Stimulated activated CD4-positive, alpha-beta T cell treated with anti-CD3 and anti-CD28 coated beads, Interleukin-12 subunit alpha, Interleukin-12 subunit beta, amount 100 ng/mL, for 24 hours (primary cell): ENCODE measurements at places on chromosomes 7 and 10.
A peak's percentile ranks its signal among the peaks of the same experiment; 100 is the strongest.

GRCh38 chr10:117047947-117048346 is 43.0 kb upstream of the SHTN1 start:
- DNase-seq, result no peak

DNA sequence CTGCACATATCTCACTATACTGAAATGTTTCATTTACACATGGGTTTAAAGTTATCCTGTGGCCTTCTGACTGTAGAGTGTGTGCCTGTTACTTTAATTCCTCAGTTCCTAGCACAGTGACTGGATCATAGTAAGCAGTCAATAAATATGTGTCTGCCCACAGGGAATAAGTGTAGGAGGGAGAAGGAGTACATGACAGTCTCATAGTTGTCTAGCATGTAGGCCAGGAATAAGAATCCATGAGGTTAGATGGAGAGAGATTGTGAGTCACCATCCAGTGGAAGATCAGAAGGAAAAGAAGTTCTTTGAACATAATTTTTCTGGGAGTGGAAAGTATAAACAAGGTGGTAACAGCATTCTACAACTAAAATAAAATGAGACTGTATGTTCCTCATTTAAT is 36.6 kb upstream of the SEMA3A start:
- DNase-seq, result no peak

DNA sequence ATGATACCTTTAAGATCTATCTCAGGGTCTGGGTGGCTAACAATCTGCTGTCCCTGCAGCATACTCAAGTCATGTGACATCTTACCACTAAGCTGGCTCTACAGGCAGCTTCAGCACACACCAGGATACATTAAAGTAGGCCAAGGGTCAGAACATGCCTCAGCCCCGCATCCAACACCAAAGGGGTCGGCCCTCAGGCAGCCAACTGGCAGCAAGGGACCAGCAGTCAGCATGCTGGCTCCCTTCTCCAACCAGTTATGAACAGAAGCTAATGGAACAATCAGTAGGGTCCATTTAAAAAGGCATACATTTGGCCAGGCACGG is 37.1 kb downstream of the FAM53B start:
- no peak for DNase-seq

DNA sequence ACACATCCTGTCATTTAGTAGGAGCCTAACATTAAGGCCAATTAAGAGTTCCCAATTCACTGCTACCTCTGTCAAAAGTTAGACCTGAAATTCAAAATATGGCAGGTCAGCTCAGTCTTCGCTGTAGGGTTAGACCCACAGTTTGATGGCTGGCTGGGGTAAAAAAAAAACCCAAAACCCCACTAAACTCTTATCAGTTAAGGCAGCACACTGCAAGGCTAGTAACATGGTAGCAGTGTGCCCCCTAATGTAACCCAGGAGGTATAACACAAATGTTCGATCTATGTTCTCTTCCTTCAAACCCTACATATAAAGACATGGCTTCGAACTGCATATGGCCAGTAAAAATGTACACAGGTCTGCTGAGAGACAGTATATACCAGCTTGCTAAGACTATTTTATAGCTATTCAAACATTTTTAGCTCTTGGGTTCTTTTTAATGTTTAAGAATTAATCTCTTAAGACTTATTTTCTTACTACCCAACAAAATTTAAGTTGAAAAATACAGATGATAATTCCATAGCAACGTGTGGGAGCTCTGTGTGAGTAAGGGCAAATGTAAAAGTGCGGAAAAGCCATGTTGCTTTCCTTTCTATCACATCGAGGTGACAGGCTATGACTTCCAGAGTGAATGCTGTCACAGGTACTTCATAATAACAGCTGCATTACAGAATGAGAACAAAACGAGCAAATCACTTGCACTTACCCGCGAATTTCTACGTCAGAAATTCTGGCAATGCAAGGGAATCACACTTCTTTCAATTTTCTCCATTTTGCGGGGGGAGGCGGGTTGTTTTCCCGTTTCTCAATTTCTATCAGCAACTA is 168.4 kb upstream of the IMMP2L start:
- no peak for DNase-seq

DNA sequence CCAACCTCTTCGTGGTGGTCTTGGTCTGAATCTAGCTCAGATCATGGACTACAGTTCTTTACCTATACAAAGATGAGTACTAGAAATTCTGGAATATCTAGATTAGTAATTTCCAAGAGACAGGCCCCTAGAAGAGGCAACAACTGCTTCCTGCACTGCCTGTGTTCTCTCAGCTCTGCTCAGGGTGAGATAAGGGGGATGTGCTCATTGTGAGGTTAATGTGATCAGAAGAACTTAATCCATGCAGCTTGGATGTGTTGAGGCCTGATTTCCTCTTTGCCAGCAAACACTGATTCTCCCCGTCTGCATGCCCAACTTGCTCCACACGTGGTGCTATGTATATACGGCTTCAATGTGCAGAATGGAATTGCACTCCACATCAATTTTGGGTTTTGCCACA is 268.0 kb downstream of the PHTF2 start:
- no peak for DNase-seq

DNA sequence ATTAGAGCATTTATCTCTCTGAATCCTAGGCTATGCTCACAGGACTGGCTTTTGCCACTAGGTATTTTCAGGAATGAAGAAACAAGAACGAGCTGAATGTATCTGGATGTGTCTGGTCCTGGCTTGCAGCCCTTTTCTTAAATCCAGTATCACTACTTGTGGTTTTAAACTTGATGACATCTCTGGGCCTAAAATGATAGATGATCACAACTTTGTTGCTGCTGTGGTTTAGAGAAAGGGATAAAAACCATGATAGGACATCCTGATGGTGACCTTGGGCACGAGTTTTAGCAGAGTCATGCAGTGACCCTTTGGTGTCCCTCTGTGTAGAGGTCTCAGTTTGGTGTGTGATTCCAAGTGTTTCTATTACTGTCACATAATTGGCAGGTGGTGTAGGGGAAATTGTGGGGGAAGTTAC is 31.7 kb upstream of the SEMA3C start:
- no peak for DNase-seq

DNA sequence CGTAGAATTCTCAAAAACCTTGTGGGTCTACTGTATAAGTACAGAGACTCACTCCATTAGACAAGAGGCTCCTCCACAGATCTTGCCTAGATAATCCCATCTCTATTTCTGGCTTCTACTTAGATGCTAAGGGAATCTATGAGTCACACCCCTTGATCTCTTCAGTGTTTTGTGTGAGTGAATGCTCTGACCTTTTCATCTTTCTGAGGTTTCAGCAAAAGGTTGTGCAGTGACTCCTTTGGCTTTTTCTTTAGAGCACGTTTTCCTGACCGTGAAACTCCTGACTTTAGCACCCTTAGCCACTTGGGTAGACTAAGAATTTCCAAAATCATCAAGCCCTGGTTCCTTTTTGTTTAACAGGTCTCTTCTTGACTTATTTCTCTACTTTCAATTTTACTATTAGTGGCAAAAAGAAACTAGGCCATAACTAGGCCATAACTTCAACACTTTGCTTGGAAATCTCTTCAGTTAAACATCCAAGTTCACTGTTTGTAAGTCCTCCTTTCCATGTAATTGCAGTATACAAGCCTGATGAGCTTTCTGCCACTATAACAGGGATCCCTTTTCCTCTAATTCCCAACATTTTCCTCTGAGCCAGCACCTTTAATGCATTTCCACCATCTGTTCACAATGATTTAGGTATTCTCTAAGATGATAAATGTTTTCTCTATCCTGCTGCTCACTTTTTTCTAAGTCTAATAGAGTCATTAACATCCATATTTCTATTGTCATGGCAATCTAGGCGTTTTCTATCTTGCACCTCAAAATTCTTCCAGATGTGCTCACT is 19.4 kb downstream of the COPG2 start:
- DNase-seq, result no peak

GRCh38 chr10:119516381-119517234 is 25.9 kb downstream of the RGS10 start:
- peak; percentile 50 for DNase-seq

- no peak for DNase-seq
These were observed 11.4 kb upstream of the NACAD start for GRCh38 chr7:45099891-45100760.

- no peak for DNase-seq
These were observed 58.0 kb downstream of the PDSS1 start for GRCh38 chr10:26755443-26755903.

GRCh38 chr7:126715076-126715475 is 537.7 kb downstream of the GRM8 start:
- no peak for DNase-seq

GRCh38 chr7:112449353-112449752 is 907 bp upstream of the IFRD1 start:
- peak; percentile 37 for DNase-seq

DNA sequence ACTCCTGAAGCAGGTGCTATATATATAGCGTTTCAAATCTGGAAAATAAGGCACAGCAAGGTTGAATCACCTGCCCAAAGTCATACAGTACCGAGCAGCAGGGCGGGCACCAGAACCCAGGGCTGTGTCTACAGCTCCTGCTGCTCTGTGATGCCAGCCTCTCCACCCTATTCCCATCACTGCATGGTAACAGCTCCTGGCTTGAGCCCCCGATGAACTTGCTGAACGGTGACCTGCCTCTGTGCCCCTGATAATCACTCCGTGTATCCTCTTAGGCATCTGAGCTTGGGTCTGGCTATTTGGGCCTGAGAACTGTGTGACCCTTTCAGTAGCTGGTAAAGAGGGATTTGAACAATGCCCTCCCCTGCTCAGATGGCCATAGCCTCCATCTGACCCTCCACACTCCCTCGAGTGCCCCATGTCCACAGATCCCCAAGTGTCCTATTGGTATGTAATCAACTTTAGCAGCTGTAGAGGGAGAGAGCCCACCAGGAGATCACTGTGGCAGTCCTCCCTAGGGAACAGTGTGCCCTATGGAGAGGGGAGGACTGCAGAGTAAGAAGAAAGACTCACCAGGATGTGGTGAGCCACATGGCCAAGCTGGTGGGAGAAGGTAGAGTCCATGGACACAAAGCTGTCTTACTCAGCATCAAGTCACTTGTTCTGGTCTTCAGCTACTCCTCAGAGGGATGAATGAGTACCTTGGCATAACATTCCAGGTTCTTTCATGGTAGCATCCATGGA is 1.1 kb upstream of the ARHGAP22 start:
- no peak for DNase-seq

GRCh38 chr7:122881324-122881723 is 4.9 kb downstream of the CADPS2 start:
- no peak for DNase-seq

DNA sequence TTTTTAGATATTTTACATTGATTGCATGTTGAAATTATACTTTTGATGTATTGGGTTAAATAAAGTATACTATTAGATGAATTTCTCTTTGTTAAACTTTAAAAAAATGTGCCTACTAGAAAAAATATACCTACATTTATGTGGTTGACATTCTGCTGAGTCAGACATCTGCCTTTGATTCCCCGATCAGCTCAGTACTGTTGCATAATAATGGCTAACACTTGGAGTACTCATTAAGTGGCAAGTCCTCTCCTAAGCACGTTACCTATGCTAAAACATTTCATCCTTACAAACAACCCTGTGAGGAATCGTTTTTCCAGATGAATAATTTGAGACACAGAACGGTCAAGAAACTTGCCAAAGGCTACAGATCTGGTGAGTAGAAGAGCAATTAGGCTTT is 14.0 kb upstream of the SEM1 start:
- DNase-seq, result no peak

GRCh38 chr10:114682532-114682931 is 24.5 kb upstream of the ABLIM1 start:
- DNase-seq, result no peak

DNA sequence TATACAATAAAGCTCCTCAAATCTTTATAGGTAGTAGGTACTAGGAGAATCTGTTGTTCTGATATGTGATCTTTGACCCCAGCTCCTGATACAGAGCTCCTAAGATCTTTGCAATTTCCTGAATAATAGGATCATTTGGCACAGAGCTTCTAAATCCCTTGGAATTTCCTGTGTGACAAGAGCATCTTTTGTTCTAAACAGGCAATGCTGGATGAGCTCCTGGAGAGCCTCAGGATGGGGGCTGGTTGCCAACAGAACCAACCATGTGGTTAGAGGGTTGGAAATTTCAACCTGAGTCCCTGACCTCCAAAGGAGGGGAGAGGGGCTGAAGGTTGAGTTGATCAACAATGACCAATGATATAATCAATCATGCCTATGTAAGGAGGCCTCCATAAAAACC is 629.0 kb downstream of the CCSER2 start:
- DNase-seq, result no peak

DNA sequence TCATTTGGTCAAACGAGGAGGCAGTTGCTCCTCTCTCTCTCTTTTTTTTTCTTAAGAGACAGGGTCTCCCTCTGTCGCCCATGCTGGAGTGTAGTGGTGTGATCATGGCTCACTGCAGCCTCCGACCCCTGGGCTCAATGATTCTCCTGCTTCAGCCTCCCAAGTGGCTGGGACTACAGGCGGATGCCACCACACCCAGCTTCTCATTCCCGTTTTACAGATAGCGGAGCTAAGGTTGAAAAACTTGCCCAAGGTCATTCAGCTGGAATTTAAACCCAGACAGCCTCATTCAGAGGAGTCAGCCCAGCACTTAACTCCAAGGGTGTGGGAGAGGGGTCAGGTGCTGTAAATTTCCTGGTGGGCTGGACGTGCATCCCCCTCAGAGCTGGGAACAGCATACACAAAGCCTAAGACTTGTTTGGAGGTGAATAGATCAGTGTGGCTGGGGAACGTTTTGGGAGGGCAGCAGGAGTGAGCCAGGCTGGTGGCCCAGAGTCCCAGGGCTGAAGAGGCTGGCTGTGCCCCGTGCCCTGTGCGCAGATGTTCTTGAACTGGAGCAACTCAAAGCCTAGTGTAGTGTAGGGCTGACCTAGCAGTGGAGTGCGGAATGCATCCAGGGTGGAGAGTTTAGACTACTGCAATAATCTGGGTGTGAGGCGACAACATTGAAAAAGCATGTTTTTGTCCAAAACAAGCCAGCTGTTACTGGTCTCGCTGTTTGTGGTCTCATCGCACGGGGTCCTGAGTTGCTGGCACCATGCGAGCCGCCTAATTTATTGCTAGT is 2.3 kb downstream of the HTRA1 start:
- no peak for DNase-seq

DNA sequence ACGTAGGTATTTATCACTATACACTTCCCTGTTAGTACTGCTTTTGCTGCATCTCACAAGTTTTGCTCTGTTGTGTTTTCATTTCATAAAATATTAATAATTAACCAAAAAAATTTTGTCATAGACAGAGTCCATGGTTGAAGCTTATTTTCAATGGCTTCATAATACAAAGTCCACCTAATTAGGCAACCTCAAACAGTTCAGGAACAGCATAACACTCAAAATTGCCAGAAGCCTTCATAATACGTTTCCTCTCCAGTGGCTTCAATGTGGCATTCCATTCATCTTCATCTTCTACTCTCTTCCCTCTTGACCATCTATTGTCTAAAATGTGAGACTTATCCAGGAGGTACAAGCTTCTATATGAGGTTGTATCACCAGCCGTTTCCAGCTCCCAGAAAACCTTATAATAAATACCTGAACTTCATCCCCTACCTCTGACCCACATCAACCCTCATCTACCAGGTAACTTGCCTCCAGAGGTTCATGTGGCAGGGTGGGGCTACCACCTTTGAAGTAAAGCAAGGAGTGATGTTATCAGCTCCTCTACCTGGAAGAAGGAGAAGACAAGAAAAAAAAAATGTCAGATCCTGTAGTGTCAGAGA is 337.3 kb downstream of the MALRD1 start:
- DNase-seq, result no peak

- no peak for DNase-seq
These were observed 100.2 kb downstream of the MMRN2 start for GRCh38 chr10:86857128-86857721.

GRCh38 chr7:116227678-116228239 is 17.4 kb downstream of the TES start:
- no peak for DNase-seq

- no peak for DNase-seq
These were observed 10.0 kb upstream of the PRKAR2B start for GRCh38 chr7:107034553-107034952.

GRCh38 chr10:104345941-104346340 is 7.7 kb upstream of the ITPRIP start:
- DNase-seq, result no peak
